Natural killer cell treated with Interleukin-12 subunit alpha and Interleukin-12 subunit beta and Interleukin-15 and Interleukin-18, amount 100 ng/mL, for 72 hours (primary cell): ENCODE measurements at places on chromosomes 11 and 22. TPM values are rescaled to one million over a fixed set of nuclear protein-coding genes. Genes with fewer than 3 reads are reported as not detected.

OLFML1 gene
- total RNA-seq, result not detected

ISX gene
- not detected for total RNA-seq

DNA sequence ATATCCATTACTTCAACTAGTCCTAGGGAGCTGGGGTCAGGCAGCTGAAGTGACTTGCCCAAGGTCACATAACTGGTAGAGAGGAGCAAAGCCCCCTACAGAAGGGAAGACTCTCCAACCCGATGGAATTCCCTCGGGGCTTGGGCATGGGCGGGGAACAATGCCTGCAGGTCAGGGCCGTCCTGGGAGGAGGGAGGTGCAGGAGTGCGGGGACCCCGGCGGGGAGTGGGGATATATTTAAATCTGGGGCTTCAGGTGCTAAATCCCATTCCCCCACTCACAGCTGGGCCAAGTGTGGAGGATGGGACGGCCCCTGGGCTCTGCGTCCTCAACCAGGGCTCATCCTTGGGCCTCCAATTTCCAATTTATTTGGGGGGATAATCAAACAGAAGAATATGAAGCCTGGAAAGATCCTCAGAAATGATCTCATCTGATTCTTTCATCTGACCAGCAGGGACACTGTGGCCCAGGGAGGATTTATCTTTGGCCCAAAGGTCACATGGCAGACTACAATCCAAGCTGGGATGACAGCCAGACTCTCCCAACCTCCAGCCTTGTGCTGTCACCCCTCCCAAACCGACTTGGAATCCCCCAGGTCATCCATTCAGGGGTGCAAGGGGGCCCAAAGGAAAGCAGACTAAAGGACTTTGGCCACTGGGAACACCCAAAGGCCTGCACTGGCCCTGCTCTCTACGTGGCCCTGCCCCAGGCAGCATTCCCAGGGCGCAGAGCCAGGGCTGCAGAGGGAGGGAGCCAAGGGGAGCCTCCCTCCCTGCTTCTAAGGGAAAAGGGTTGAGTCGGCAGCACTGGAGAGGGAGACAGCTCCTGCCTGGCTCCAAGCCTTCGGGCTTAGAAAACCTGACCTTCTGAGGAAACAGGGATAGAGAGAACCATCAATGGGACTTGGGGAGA, 8.7 kb upstream of the C1QTNF6 start:
- peaks cover 36% of the 10 kb centered on the region for H3K4me1 ChIP-seq
- no peaks in the 10 kb centered on the region for H3K36me3 ChIP-seq
- no peak for DNase-seq
- H3K27ac ChIP-seq, result peak overlapping the region; percentile 50
- no peak overlapping the region for H3K4me3 ChIP-seq
- no peaks in the 10 kb centered on the region for H3K27me3 ChIP-seq

DEFB131B gene
- total RNA-seq, result not detected

GRCh38 chr11:12682737-12683500, 8.7 kb downstream of the TEAD1 start:
- H3K36me3 ChIP-seq, result no peaks in the 10 kb centered on the region
- no peak overlapping the region for H3K4me3 ChIP-seq
- H3K27me3 ChIP-seq, result peaks cover 42% of the 10 kb centered on the region
- DNase-seq, result no peak
- H3K4me1 ChIP-seq, result no peaks in the 10 kb centered on the region

GRCh38 chr22:49934160-49934890, 15.9 kb downstream of the CRELD2 start:
- H3K36me3 ChIP-seq, result no peaks in the 10 kb centered on the region
- peak; percentile 81 for DNase-seq
- no peaks in the 10 kb centered on the region for H3K27me3 ChIP-seq
- peak overlapping the region; percentile 54 for H3K4me3 ChIP-seq

RASSF10 gene
- total RNA-seq, result not detected

DNA sequence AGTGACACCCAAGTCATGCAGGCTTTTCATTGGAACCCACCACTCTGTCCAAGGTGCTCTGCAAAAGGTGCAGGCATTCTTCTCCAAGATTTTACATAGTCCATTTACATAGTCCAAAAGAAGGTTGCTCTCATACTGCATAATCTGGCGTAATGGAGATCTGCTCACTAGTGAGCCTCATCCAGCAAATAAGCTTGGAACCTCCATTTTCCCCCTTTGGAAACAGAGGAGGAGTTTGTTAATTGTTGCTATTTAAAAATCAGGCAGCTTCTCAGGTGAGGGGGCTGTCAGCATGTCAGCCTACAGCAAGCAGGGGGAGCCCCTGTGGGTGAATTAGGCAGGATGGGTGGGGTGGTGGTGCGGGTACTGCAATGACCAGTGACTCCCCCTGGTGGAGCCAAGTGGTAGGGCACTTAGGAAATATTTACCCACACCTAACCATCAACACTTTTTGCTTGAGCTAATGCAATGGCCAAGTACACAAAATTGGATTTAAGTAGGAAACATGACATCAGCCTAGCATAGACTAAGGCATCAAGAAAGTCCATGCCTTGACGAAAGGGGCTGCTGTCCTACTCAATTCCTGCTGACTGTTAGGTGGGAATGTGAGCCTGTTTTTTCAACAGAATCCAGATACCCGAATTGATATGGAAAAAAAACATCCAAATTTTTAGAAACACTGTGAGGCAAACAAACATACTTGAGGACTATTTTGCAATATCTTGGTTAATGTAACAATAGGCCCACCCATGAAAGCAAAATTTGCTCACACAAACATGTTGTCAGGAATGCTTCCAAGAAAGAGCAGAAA, 64.5 kb downstream of the AMBRA1 start:
- no peak overlapping the region for H3K27ac ChIP-seq
- DNase-seq, result peak; percentile 75
- no peaks in the 10 kb centered on the region for H3K36me3 ChIP-seq
- no peak overlapping the region for H3K4me3 ChIP-seq

CDC42BPG gene
- 1.9 TPM for total RNA-seq

DNA sequence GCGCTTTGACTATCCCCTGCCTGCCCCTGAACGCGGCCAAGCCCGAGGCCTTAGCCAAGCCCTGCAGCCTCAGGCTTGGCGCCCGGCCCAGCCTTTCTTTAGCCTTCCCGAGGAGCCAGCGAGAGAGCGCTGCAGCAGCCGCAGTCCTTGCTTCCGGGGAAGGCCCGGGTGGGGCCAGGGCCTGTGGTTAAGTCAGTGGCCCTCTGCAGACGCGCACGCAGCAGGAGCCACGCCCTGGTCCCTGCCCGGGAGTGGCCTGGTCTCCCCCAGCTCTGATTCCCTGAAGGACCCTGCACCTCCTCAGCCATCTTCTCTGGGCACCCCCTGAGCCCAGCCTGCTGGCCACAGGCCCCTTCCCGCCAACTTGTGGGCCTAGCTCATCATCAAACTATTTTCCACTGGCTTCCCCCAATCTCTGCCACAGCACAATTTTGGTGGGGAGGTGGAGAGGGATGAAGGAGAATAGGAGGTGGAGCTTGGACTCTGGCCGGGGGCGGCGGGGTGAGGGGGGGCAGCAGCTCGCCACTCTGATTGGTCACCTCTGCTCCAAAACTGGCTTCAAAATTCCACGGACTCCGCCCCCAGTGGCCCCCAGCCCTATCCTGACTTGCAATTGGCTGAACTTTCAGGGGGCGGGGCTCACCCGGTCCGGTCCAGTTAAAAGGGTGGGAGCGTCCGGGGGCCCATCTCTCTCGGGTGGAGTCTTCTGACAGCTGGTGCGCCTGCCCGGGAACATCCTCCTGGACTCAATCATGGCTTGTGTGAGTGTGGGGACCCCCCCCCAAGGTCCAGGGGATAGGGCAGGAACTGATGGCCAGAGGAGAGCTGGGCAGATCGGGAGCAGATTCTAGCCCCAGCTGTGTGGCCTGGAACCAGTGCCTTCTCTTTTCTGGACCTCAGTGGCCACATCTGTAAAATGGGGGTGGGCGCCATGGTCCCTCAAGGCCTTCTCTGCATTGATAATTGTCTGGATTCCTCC, at the start of gene LGALS1:
Gene LGALS1, plus strand, starts transcription at position 686 of the 979 bp plus-strand sequence. Its CDS starts 67 bp downstream, at position 753.
- no peaks in the 10 kb centered on the region for H3K36me3 ChIP-seq
- peak within 1 kb of the TSS; percentile 90 for H3K27ac ChIP-seq
- peak; percentile 91 for DNase-seq
- peaks cover 32% of the 10 kb centered on the region for H3K4me1 ChIP-seq
- H3K4me3 ChIP-seq, result peak within 1 kb of the TSS; percentile 97

NEFH gene
- total RNA-seq, result 6.6 TPM

DNA sequence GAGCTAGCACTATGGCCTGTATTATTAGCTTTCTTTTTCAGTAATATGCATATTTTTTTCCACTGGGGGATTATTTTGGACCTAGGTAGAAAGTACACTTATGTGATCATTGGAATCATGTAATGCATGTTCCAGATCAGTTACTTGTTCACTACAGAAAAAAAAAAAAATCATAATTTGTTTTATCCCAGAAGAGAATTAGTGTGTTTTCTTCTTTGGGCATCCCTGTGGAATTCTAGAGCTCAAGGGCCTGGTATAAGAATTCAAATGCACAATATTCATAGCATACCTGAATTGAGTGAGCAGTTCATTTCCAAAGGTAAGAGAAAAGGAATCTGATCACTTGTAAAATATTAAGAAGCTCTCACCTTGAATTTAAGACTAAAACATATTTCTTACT, at the start of gene OR5T1:
Gene OR5T1, plus strand, starts transcription at position 301 of the 400 bp plus-strand sequence. CDS start 1,485 bp downstream, outside the sequence.
- H3K4me3 ChIP-seq, result no peak within 1 kb of the TSS
- peaks cover 6% of the 10 kb centered on the region for H3K36me3 ChIP-seq
- H3K27me3 ChIP-seq, result no peaks in the 10 kb centered on the region

PKP3 gene
- not detected for total RNA-seq
